Endothelial cell (in vitro differentiated cells): ENCODE measurements at places on chromosomes 2 and 18. TPM values are rescaled to one million over a fixed set of nuclear protein-coding genes. Genes with fewer than 3 reads are reported as not detected.

- H3K4me1 ChIP-seq: peaks cover 7% of the 10 kb centered on the region
- no peak overlapping the region for H3K4me3 ChIP-seq
- H3K36me3 ChIP-seq: no peaks in the 10 kb centered on the region
- H3K27ac ChIP-seq: no peak overlapping the region
- H3K27me3 ChIP-seq: peaks cover 2% of the 10 kb centered on the region
- DNase-seq: no peak
Observed at GRCh38 chr2:149536649-149537048, 50.9 kb downstream of the MMADHC start.

GRCh38 chr2:215535125-215535668, 99.3 kb upstream of the FN1 start:
- H3K4me3 ChIP-seq: no peak overlapping the region
- H3K36me3 ChIP-seq: no peaks in the 10 kb centered on the region
- no peaks in the 10 kb centered on the region for H3K4me1 ChIP-seq
- no peaks in the 10 kb centered on the region for H3K27me3 ChIP-seq

SIX3 gene
- not detected for total RNA-seq

- no peaks in the 10 kb centered on the region for H3K36me3 ChIP-seq
- peaks cover 10% of the 10 kb centered on the region for H3K4me1 ChIP-seq
- H3K27ac ChIP-seq: no peak overlapping the region
- no peak overlapping the region for H3K4me3 ChIP-seq
- H3K27me3 ChIP-seq: peaks cover 3% of the 10 kb centered on the region
Observed at GRCh38 chr18:9694952-9695495, 13.1 kb upstream of the RAB31 start.

PDCD1 gene
- total RNA-seq: not detected

DNA sequence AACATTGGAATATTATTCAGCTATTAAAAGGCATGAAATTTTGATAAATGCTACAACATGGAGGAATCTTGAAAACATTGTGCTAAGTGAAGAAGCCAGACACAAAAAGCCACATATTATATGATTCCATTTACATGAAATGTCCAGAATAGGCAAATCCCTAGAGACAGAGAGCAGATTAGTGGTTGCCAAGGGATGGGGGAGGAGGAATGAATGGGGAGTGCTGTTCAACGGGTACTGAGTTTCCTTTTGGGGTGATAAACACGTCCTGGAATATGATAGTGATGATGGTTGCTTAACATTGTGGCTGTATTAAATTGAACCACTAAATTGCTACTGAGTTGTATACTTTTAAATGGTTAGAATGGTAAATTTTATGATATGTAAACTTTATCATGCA, 8.9 kb upstream of the TWSG1 start:
- DNase-seq: no peak
- H3K27ac ChIP-seq: no peak overlapping the region
- H3K27me3 ChIP-seq: peaks cover 8% of the 10 kb centered on the region
- no peaks in the 10 kb centered on the region for H3K36me3 ChIP-seq
- no peak overlapping the region for H3K4me3 ChIP-seq

DNA sequence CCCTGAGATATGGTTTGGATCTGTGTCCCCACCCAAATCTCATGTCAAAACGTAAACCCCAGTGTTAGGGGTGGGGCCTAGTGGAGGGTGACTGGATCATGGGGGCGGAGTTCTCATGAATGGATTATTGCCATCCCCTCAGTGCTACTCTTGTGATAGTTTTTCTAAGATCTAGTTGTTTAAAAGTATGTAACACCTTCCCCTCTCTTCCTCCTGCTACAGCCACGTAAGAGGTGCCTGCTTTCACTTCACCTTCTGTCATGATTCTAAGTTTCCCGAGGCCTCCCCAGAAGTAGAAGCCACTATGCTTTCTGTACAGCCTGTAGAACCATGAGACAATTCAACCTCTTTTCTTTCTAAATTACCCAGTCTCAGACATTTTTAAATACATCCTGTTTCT, 16.9 kb downstream of the PUM2 start:
- no peaks in the 10 kb centered on the region for H3K27me3 ChIP-seq
- no peaks in the 10 kb centered on the region for H3K36me3 ChIP-seq
- H3K27ac ChIP-seq: no peak overlapping the region
- no peak for DNase-seq
- no peak overlapping the region for H3K4me3 ChIP-seq

DNA sequence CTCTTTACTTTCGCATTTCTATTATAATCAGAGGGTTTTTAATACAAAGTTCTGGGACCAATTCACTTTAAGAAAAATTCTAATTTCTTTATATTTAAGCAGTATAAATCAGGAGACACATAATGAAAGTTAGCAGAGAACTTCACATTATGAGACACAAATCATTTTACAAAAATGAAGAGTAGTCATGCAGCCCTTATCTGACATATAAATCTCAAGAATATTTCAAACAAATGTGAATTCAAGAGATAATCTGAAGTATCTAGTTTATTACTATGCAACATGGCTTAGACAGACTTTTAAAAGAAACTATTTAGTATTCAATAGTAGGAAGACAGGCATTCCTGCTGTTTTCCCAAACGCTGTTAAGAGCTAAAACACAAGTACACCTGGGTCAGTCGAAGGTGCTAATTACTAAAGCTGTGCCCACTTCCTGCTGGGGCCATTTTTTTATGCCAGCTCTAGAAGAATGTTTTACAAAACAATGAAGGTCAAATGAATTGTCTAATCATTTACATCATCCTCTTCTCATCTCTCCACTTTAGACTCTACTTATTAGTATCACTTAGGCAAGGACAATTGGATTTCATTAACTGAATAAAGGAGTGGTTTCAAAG, 40.2 kb downstream of the CWC22 start:
- DNase-seq: no peak
- no peak overlapping the region for H3K4me3 ChIP-seq
- no peaks in the 10 kb centered on the region for H3K27me3 ChIP-seq
- H3K36me3 ChIP-seq: peaks cover 8% of the 10 kb centered on the region
- H3K4me1 ChIP-seq: peaks cover 3% of the 10 kb centered on the region

- DNase-seq: no peak
- H3K36me3 ChIP-seq: peaks cover 10% of the 10 kb centered on the region
- H3K27me3 ChIP-seq: peaks cover 8% of the 10 kb centered on the region
- H3K27ac ChIP-seq: no peak overlapping the region
Observed at GRCh38 chr2:241156971-241157441, 6.7 kb downstream of the PPP1R7 start.

DNA sequence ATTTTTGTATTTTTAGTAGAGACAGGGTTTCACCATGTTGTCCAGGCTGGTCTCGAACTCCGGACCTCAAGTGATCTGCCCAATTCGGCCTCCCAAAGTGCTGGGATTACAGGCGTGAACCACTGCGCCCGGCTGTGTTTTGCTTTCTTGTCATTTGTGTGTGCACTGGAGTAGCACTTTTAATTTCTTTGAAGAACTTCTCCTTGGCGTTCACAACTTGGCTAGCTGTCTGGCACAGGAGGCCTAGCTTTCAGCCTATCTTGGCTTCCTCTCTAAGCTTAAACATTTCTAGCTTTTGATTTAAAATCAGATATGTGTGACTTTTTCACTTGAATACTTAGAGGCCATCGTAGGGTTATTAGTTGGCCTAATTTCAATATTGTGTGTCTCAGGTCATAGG, 93.0 kb downstream of the COMMD1 start:
- H3K4me1 ChIP-seq: peaks cover 20% of the 10 kb centered on the region
- no peaks in the 10 kb centered on the region for H3K36me3 ChIP-seq
- DNase-seq: no peak
- H3K27me3 ChIP-seq: no peaks in the 10 kb centered on the region

DNA sequence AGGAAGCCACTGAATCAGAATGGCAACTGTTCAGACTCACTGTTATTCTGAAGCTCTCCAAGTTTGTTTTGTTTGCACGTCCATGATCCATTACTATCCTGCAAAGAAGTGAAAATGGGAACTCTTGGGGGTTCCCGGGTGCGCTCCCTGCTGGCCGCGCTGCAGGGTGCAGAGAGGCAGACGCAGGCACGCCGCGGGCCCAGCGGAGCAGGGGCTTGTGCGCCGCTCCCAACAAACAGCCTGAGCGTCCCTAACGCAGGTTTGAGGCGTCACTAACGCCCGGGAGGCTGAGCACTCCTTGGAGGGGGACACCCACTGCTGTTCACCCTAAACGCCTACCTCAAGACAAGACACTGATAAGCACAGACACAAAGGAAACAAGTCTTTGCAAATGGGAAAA, 14.3 kb upstream of the PIEZO2 start:
- peaks cover 6% of the 10 kb centered on the region for H3K4me1 ChIP-seq
- H3K27ac ChIP-seq: no peak overlapping the region
- no peak overlapping the region for H3K4me3 ChIP-seq
- no peaks in the 10 kb centered on the region for H3K36me3 ChIP-seq
- DNase-seq: peak; percentile 67

SH2D6 gene
- 0.33 TPM for total RNA-seq
